ENCODE measurements at places on chromosomes 2 and 18.

DNA sequence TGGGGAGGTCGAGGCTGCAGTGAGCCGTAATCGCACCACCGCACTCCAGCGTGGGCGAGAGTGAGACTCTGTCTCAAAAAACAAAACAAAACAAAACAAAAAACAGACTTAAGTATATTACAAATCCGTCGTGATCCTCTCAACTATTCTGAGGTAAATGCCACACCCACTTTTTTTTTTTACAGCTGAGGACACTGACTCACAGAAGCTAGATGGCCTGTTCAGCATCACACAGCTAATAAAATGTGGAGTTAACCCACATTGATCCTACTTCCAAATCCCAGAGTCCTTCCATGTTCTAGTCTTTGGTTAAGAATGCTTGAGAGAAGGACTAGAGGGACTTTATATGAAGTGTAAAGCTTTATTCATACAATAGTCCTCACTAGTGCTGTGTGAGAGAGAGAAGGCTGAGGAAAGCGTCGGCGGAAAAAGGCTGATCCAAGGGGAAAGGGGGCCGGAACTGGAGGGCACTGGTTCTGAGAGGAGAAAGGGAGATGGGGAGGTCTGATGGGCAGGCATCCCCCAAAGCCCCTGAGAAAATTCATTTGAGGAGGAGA, 627 bp downstream of the RNF25 start:
- peak; percentile 44 for DNase-seq

- no peak for DNase-seq
These were observed 1748.4 kb upstream of the CELF4 start for GRCh38 chr18:39313992-39314391.

- DNase-seq = no peak
These were observed 174.8 kb downstream of the LDLRAD4 start for GRCh38 chr18:13393338-13393737.

DNA sequence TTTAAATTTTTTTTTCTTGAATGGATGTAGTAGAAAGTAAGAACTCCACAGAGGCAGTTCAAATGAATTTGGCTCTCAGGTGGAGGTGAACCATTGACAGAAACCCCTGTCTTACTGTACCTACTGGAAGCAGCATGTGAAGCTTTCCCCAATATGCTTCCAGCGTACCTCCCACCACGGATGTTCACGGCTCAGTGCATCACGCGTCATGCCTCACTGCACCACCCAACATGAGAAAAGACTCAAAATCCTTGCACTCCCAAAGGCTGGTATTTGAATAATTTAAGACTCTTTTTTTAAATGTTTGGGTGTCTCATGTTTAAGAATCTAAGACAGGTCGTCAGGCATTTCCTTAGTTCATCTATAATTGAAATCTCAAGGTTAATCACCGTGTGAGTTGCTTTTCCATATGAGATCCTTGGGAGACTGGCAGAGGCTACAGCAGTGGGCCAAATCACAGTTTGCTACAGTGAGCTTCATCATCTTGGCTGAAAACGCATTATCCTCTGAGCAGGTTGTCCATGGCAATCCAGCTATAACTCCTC, 846.4 kb downstream of the DCDC2C start:
- no peak for DNase-seq

GRCh38 chr18:49510393-49511115, 23.5 kb upstream of the C18orf32 start:
- DNase-seq = peak; percentile 39

DNA sequence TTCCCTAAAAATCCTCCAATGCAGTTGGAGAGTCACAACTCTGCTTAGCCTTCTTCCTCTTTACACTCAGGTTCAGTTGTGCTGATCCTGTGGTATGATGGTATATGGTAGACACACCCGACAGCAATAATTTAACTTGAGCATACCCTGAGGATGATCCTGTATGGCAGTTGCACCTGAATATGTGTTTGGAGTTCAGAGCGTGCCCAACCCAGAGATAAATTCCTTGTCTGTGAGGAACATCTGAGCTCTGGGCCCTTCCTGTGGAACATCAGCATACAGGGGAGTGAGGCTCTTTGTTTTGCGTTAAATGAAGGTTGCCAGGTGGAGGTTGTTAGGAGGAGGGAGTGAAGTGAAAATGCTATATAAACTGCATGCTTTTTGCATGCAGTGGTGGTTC, 187.7 kb downstream of the MYO3B start:
- DNase-seq = no peak

- no peak for DNase-seq
These were observed 853 bp downstream of the LANCL1 start for GRCh38 chr2:210475706-210476105.

DNA sequence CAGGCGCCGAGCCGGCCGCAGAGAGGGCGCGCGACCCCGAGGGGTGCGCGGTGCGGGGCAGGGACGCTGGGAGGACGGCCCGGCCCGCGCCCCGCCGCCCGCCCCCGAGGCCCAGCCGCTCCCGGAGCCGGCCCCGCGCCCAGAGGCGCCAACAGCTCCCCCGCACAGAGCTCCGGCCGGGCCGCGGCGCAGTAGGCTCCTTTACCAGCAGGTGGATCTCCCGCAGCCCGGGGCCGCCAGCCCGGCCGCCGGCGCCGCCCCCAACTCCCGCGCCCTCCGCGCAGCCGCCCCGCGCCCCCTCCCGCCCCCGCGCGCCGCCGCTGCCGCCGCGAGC, 258 bp downstream of the MGAT4A start:
- no peak for DNase-seq

GRCh38 chr18:6741232-6741663, 11.7 kb downstream of the ARHGAP28 start:
- DNase-seq = peak; percentile 99

- DNase-seq = peak; percentile 63
These were observed 29.4 kb upstream of the GMPPA start for GRCh38 chr2:219469186-219469724.

GRCh38 chr2:172096626-172097547, 5.8 kb downstream of the DLX2 start:
- peak; percentile 51 for DNase-seq

- no peak for DNase-seq
These were observed 178.9 kb downstream of the TMEM182 start for GRCh38 chr2:102940684-102941083.

DNA sequence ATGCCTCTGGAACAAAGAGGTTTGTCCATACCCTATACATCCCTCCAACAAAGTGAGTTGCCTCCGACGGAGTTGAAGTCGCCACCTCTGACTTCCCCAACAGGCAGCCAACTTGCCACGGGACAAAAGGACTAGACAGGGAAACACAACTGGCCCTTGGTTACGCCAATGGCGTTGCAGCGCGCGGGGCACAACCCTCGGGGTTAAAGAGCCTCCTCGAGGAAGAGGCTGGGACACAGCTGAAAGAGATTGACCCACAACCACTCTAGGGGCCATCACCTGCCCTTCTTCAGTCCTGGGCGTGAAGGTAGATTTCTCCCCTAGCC, 545 bp downstream of the GTF3C2 start:
- peak; percentile 60 for DNase-seq

GRCh38 chr18:58848685-58849084, 16.0 kb upstream of the ZNF532 start:
- no peak for DNase-seq

GRCh38 chr2:134540990-134541389, 177.8 kb downstream of the TMEM163 start:
- no peak for DNase-seq

- no peak for DNase-seq
These were observed 13.6 kb downstream of the B3GNT2 start for GRCh38 chr2:62209427-62209991.
